Hypothalamus (tissue), 51 donors: ENCODE measurements at places on chromosomes 5 and 9.

DNA sequence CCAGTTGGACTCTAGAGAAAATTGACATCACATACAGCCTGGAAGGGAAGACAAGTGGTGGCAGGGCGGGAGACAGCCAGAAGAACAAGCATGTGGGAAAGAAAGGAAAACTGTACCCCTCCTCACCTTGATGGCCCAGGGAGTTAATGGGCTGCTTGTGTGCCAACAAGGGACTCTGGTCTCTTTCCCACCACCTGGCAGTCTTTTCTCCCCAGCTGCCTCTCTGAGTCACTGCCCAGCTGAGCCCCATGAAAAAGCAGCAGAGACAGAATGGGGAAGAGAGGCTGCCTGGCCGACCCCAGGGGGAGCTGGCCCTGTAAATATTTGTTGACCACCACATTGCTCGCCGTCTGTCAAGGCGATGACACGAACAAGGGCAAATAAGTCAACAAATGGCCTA, 359.4 kb downstream of the ENC1 start:
- DNase-seq, result no peak

DNA sequence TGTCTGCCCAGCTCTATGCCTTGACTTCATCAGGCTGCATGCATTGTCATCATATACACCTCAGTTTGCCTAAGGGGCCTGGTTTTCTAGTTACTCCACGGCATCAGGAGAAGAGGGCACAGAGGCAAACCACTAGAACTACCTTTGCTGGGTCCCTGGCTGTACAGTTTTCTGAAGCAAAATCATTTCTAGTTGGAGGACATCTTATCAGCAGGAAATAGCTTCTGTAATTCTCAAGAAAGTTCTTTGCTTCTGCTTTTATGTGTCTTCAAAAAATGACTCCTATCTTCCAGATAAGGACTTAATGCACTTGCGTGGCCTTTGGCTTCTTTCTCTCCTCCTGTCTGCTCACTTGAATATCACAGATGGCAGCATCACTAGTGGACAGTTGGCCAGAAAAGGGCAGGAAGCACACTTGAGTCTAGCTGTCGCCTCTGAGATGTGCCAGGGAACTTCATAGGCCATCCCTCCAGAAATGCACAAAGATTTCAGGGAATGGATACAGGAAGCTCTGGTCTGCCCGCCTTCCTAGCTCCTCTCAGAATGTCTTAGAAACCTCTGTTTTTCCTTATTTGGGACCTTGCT, 22.4 kb upstream of the LTC4S start:
- no peak for DNase-seq

DNA sequence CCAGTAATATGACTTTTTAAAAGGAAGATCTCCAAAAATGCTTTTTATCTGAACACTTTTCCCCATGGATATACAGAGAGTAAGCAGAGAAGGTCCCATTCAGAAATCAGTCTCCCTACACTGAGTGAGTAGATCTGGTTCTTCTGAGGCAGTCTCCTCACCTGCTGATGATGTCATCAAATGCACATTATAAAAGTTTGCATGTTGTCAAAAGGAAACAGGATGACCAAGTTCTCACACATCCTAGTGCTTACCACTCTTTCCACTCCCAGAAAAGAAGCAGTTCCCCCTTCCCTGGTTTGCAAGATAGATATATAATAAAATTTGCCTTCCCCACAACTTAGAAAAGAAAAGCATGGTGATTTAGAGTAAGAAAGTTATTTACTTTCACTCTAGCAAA, 180.5 kb downstream of the RAB3C start:
- DNase-seq, result no peak

DNA sequence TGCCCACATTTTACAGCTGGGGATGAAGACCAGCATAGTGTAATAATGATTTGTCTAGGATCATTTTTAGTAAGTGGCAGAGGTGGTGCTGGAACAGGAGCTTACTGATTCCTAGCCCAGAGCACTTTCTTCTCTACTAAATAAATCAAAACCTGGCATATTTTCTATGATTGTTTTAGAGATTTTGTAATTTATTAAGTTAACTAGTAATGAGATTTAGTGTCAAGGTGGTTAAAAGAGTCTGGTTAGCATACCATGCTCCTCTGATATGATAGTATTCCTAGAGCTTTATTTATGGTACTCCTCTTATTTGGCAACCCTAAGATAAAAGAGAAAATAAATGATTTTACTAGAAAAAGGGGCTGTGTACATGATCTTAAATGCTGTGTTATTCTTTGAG, 604.0 kb downstream of the ISL1 start:
- no peak for DNase-seq

- DNase-seq, result no peak
Observed at GRCh38 chr9:106321394-106322180, 541.4 kb upstream of the ZNF462 start.

- no peak for DNase-seq
Observed at GRCh38 chr5:14464671-14465070, 116.9 kb upstream of the OTULINL start.

- no peak for DNase-seq
Observed at GRCh38 chr5:104305602-104306001, 743.0 kb upstream of the NUDT12 start.

DNA sequence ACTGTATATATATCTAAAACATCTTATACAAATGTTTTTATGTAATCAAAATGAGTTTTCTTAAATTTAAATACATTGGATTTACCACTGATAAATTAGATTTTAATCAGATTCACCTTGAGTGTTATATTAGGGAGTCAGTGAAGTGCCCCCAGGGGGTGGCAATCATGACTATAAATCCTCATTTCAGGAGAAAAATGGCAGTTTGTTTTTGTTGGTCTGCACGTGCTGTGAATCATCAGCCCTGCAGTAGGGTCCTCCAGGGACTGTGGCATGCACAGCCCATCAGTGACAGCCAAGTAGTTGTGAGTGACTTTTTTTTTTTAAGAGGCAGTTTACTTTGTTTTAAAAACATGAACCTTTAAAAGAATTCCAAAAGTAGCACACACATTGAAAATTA, 65.2 kb downstream of the ZSWIM6 start:
- no peak for DNase-seq

GRCh38 chr9:136750526-136750925, 2.2 kb upstream of the LCN6 start:
- DNase-seq, result no peak

DNA sequence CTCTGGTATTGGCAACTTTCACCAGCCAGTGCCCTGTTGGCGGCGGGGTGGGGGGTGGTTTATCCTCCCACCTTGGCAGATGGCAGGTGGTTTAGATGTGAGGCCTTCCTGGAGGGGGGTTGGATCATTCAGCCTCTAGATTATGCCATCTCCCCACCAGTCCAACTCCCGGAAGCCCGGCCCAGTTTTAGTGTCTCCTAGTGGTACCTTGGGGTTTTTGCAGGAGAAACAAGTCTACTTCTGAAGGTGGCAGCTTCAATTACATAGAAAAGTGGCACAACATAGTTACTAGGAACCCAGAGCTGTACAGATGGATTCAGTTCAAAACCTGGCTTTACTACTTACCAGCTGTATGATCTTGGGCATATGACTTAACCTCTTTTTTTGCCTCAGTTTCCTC, 11.3 kb downstream of the PRLR start:
- DNase-seq, result no peak

DNA sequence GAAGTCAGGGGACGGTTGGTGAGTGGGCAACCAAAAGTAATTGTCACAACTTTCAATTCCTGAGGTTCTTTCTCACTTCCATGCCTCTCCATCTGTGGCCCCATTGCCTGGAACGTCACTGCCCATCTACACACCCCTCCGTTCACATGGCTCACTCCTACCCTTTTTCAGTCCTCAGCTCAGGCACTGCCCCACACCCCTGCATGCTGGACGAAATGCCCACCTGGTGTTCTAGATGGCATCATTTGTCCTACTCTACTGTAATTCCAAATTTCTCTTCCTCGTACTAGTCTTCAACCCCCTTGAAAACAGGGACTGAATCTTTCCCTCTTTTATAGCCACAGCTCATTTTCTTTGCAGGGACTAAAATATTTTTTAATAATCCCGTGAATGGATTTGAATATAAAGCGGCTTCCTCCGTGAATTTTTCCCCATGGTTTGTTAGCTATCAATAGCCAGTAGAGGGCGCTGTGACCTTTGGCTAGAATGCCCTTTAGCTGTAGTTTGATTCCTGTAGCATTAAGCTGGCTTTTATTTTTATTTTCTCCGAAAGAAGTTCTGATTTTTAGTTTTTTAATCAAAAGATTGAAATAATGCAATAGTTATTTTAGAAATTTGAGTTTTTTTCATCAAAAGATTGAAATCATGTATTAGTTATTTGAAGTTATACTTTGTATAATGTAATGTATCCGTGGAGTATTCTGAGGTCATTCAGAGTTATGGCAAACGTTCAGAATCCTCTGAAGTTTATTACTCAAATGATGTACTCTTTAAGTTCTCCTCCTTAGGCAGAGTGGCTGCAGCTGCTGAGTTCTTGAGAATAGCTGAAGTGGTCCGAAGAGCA, 232.1 kb downstream of the SH3GL2 start:
- no peak for DNase-seq

DNA sequence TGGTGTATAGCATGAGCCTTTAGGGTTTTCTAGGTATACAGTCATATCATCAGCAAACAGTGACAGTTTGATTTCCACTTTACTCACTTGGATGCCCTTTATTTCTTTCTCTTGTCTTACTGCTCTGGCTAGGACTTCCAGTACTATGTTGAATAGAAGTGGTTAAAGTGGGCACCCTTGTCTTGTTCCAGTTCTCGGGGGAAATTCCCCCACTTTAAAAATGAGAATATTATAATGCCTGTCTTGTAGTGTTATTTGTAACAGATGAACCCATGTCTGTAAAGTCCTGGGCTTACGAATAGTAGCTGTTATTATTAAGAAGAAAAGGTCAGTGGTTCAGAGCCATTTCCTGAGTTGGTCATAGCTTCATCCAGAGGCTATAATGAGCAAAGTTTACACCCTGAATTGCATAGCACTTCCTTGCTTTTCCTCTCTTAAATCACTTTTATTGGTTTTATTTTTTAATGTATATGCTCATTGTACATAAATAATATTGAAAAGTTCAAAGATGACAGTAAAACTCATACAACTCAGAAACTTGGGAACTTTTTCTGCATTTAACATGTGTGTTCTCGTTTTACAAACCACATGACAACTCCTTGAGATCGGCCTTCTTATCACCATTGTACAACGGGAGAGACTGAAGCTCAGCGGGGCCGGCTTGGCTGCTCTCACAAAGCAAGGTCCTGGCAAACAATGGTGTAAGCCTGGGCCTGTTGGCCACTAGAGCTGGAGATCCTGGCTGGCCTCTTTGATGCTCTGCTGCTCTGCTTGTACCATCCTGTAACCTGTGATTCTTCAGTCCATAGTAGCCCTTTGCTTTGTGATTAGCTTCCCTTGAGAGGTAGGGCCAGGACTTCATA, 85.2 kb downstream of the CYFIP2 start:
- DNase-seq, result no peak
